ENCODE measurements at places on chromosomes 7 and 10. TPM values are rescaled to one million over a fixed set of nuclear protein-coding genes. Genes with fewer than 3 reads are reported as not detected.

The BAIAP2L1 gene
- total RNA-seq, result 26.6 TPM

The CDK14 gene
- total RNA-seq, result 14.0 TPM

The NAT16 gene
- total RNA-seq, result not detected

DNA sequence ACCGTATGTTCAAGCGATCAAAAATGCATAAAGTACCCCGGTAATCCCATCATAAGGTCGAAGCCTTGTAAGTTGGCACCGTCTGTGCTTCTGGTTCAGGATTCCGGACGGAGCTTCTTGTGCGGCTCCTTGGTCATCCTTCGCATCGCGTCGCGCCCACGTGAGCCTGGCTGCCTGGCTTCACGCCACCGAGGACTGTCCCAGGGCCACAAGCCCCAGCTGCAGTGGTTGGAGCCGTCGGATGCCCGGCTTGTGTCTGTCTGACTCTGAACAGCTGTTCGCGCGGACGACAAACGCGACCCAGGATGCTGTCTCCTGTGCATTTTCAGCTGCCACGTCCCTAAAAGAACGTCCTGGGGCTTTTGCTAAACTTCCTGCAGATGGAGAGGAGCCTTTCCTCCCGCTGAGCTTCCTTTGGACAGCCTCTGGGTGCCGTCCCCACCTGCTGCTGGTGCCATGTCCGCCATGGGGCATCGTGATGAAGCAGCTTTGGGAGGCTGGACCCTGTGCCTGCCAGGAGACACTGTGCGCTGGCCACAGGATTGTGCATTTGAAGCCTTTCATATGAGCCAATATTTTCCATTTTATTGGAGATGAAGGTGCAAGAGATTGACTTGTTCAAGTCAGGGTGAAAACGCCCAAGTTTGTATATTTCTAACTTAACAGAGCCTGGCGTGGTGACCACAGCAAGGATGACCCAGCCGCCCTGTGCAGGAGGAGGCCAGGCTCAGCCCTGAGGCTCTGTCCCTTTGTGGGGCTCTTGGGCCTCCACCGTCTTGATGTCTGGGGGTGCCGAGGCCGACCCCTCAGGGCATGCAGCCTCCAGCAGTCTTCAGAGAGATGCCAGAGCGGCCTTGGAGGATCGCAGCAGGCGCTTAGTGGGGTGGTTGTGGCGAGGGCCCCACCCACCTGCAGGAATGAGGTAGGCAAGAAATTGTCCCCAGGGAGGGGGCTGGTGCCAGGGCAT is 6.7 kb upstream of the JAKMIP3 start:
- DNase-seq, result no peak
- no peaks in the 10 kb centered on the region for H3K36me3 ChIP-seq
- H3K4me1 ChIP-seq, result no peaks in the 10 kb centered on the region
- no peaks in the 10 kb centered on the region for H3K27me3 ChIP-seq
- no peak overlapping the region for H3K4me3 ChIP-seq

DNA sequence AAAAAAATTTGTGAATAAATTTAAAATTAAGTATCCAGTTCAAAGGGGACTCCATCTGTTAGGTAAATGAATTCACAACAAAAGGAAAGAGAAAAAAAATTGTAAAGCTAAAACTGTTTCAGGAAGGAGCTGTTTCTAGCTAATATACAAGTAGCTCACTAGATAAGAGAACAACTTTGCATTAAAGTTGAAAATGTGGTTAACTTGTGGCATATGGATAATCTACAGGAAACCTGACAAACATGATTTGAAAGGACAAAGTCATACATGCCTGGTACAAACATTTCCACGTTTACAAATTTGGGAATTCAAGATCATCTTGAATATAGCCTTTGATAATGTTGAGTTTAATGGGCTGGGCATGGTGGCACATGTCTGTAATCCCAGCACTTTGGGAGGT is 8.9 kb downstream of the NT5C3A start:
- H3K36me3 ChIP-seq, result no peaks in the 10 kb centered on the region
- H3K27me3 ChIP-seq, result no peaks in the 10 kb centered on the region
- H3K27ac ChIP-seq, result no peak overlapping the region
- DNase-seq, result no peak
- H3K4me3 ChIP-seq, result no peak overlapping the region

GRCh38 chr10:77045085-77045484 is 592.5 kb downstream of the KCNMA1 start:
- no peak for DNase-seq
- no peaks in the 10 kb centered on the region for H3K27me3 ChIP-seq
- no peak overlapping the region for H3K4me3 ChIP-seq
- no peak overlapping the region for H3K27ac ChIP-seq
- H3K4me1 ChIP-seq, result no peaks in the 10 kb centered on the region

DNA sequence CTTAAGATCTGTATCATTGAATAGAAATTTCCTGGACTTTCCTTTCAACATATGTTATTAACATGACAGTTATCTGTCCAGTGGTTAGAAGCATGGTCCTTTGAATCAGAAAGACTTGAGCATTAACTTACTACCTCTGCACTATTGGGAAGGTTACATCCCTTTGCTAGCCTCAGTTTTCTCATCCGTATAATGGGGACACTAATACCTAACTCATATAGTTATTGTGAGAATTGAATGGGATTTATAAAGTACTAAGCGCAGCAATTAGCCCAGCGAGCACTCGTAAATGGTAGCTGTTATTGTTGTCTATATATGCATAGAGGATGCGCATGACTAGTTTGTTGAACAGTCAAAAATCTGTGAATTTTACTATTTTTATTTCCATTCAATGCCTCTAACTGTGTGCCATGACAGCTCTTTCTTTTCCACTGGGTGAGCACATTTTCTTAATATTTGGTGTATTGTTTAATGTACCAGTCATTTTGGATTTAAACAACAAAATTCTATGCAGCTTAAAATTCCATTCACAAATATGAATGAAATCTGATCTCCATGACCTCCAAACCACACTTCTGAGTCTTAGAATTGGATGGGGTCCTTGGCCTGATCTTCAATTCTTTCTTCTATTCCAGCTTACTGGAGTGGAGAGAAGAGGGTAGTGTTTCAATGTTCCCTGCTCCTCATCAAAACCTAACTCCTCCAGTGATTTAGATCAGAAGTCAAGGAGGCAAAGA is 65.0 kb downstream of the CACNB2 start:
- no peaks in the 10 kb centered on the region for H3K4me1 ChIP-seq
- DNase-seq, result no peak
- H3K4me3 ChIP-seq, result no peak overlapping the region
- no peaks in the 10 kb centered on the region for H3K27me3 ChIP-seq

DNA sequence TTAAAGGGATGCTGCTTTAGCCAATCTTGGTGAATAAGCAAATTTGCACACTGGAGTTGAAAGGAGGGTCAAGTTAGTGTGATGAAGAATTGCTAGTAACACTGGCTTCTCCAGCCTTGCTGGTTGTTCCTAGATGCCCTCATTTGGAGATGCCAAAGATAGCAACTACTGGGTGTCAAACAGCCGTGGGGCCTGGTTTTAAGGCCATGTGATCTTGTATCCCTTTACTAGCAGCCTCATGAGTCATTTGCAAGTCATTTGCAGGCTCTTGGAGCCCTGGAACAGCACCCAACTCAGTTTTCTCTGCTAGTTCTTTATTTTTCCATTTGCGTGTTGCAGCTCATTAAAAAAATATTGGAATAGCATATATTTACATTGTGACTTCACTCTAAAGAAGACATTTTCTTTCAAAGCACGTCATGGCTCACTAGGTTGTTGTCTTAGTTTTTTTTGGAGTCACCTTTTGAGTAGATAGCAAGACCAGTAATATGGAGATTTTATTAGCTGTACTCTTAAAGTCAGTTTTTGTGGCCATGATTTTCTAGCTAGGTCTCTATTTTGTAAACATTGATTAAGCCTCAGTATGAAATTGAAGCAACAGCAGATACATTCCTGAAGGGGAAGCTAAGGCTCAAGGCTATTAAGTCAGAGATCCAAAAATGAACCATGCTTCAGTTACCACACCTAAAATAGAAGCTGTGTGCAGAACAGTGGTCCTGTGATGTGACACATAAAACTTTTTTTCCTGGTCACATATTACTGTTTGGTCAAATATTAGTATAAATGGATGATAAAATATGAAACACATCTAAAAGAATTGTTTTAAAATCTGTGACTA is 1.3 kb downstream of the LSMEM1 start:
- no peak overlapping the region for H3K4me3 ChIP-seq
- no peak overlapping the region for H3K27ac ChIP-seq
- H3K27me3 ChIP-seq, result no peaks in the 10 kb centered on the region
- no peak for DNase-seq
- peaks cover under 1% of the 10 kb centered on the region for H3K36me3 ChIP-seq

- H3K27me3 ChIP-seq, result no peaks in the 10 kb centered on the region
- H3K36me3 ChIP-seq, result no peaks in the 10 kb centered on the region
- H3K4me1 ChIP-seq, result no peaks in the 10 kb centered on the region
- H3K4me3 ChIP-seq, result no peak overlapping the region
- no peak overlapping the region for H3K27ac ChIP-seq
- DNase-seq, result no peak
Observed at GRCh38 chr10:58950618-58951017, 225.8 kb upstream of the PHYHIPL start.

All from right lobe of liver (tissue), 6 donors.